CD8-positive, alpha-beta memory T cell (primary cell): ENCODE measurements at places on chromosomes 3 and 15. TPM values are rescaled to one million over a fixed set of nuclear protein-coding genes. Genes with fewer than 3 reads are reported as not detected.

GRCh38 chr3:11711876-11712275 is 68.2 kb upstream of the VGLL4 start:
- no peak for DNase-seq
- H3K36me3 ChIP-seq = no peaks in the 10 kb centered on the region
- H3K4me3 ChIP-seq = no peak overlapping the region
- H3K4me1 ChIP-seq = no peaks in the 10 kb centered on the region
- no peaks in the 10 kb centered on the region for H3K27me3 ChIP-seq

DNA sequence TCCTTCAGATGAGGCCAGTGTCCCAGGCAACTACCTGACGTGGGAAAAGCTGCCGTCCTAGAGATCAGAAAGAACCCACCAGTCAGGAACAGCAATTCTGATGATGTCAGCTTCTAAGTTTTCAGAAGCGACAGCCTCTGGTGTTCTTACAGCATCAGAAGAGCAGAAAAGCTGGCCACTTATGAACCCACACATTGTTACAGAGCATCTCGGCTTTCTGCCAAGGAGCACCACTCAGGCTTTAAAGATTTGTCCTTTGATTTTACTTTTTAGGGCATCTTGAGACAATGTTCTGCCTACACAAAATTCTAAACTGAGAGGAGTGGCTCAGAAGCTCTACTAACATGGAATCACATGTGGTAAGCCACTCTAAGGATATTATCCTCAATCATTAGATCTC is 49.7 kb upstream of the BOC start:
- DNase-seq = no peak
- no peaks in the 10 kb centered on the region for H3K4me1 ChIP-seq
- no peak overlapping the region for H3K4me3 ChIP-seq
- H3K27ac ChIP-seq = no peak overlapping the region

GRCh38 chr3:195337747-195338146 is 66.8 kb upstream of the XXYLT1 start:
- peaks cover 14% of the 10 kb centered on the region for H3K36me3 ChIP-seq
- no peak overlapping the region for H3K4me3 ChIP-seq
- H3K27ac ChIP-seq = no peak overlapping the region
- no peaks in the 10 kb centered on the region for H3K4me1 ChIP-seq
- H3K27me3 ChIP-seq = no peaks in the 10 kb centered on the region
- no peak for DNase-seq

GRCh38 chr15:95174301-95175259 is 943.2 kb downstream of the MCTP2 start:
- no peak overlapping the region for H3K27ac ChIP-seq
- no peaks in the 10 kb centered on the region for H3K36me3 ChIP-seq
- no peak overlapping the region for H3K4me3 ChIP-seq
- H3K27me3 ChIP-seq = no peaks in the 10 kb centered on the region

GRCh38 chr15:98428253-98428989 is 219.9 kb upstream of the IGF1R start:
- H3K27ac ChIP-seq = no peak overlapping the region
- H3K36me3 ChIP-seq = no peaks in the 10 kb centered on the region
- DNase-seq = no peak

DNA sequence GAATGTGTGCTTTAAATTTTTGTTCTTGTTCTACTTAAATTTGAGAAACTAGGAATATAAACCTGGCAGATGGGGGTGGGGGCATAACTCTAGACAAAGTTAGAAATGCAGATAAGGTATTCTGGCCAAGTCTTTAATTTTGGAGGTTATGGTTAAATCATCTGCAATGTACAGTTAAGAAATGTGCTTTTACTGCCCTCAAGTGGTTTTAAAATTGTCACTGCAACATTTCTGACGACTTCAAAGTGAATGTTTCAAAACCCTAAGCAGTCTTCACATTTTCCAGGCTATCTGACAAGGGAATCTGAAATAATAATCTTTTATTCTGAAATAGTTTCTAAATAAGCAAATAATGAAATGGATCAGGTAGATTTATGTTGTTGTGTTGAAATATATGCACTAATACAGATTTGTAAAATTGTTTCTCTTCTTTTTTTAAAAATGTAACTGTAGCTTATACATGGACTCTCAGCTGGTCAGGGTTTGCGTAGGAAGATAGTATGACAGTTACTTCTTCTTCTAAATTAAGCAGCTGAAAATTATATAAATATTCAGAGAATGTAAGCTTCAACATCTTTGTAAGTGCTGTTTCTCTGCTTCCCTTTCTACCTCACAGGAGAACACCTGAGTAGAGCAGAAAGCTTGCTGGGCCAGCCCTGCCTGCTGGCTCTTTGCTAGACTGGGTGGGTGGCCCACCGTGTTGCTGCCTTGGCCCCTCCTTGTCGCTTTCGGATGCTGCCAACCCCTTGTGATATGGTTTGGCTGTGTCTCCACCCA is 45.0 kb downstream of the SUCNR1 start:
- no peaks in the 10 kb centered on the region for H3K36me3 ChIP-seq
- H3K27me3 ChIP-seq = no peaks in the 10 kb centered on the region
- H3K27ac ChIP-seq = no peak overlapping the region
- DNase-seq = no peak
- no peaks in the 10 kb centered on the region for H3K4me1 ChIP-seq
- H3K4me3 ChIP-seq = no peak overlapping the region

DNA sequence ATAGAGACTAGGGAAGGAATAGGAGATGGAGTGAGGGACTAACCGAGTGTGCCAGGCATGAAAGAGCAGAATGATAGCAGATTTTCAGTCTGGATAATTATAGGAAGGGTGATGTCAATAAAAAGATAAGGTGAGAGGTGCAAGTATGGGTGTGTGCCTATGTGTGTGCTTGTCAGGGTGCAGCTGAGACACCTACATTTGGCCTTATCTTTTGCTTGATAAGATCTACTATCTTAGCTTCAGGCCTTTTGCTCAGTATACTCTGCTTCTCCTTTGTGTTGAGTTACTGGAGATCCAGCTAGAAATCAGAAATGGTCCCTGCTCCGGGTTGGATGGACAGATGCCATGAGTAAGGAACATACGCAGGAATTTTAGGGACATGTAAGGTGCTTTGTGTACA is 17.4 kb downstream of the ARL14 start:
- H3K36me3 ChIP-seq = no peaks in the 10 kb centered on the region
- no peak overlapping the region for H3K4me3 ChIP-seq
- no peaks in the 10 kb centered on the region for H3K4me1 ChIP-seq
- DNase-seq = no peak
- no peaks in the 10 kb centered on the region for H3K27me3 ChIP-seq

DNA sequence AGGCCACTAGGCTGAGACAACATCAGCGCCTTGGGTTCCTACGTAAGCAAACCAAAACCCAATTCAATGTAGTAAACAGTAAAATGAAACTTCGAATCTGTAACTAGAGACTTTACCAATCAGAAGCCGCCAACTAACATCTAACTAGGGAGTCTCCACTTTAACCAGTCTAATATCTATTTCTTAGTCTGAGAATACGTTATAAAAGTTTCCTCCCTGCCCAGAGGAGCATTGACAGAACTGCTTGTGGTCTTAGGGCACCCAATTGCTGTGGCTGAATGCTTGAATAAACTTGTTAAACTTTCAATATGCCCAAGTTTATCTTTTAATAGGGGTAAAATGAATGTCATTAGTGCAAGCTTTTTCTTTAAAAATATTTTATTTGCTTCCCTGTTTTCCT is 4.3 kb downstream of the CP start:
- no peaks in the 10 kb centered on the region for H3K4me1 ChIP-seq
- no peak overlapping the region for H3K27ac ChIP-seq
- no peak overlapping the region for H3K4me3 ChIP-seq
- H3K36me3 ChIP-seq = no peaks in the 10 kb centered on the region
- no peak for DNase-seq
- no peaks in the 10 kb centered on the region for H3K27me3 ChIP-seq

- H3K4me1 ChIP-seq = peaks cover 16% of the 10 kb centered on the region
- no peaks in the 10 kb centered on the region for H3K27me3 ChIP-seq
- no peaks in the 10 kb centered on the region for H3K36me3 ChIP-seq
- H3K27ac ChIP-seq = peak overlapping the region; percentile 85
These were observed 799 bp downstream of the VPS33B start for GRCh38 chr15:91021516-91022074.

DNA sequence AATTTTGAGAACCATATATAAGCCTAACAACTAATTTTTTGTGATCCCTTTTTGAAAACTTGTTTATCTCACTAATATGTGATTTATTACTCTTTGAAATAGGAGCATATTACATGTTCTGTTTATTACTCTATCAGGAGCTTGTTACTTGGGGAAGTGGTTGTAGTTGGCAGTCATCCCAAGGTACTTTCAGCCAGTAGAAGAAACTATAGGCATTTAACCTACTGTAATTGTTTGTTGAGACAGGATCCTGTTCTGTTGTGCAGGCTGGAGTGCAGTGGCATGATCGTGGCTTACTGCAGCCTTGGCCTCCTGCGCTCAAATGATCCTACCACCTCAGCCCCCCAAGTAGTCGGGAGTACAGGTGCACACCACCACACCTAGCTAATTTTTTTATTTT is 195.6 kb downstream of the TCF12 start:
- no peaks in the 10 kb centered on the region for H3K36me3 ChIP-seq
- H3K27ac ChIP-seq = no peak overlapping the region
- H3K4me3 ChIP-seq = no peak overlapping the region
- DNase-seq = no peak

DNA sequence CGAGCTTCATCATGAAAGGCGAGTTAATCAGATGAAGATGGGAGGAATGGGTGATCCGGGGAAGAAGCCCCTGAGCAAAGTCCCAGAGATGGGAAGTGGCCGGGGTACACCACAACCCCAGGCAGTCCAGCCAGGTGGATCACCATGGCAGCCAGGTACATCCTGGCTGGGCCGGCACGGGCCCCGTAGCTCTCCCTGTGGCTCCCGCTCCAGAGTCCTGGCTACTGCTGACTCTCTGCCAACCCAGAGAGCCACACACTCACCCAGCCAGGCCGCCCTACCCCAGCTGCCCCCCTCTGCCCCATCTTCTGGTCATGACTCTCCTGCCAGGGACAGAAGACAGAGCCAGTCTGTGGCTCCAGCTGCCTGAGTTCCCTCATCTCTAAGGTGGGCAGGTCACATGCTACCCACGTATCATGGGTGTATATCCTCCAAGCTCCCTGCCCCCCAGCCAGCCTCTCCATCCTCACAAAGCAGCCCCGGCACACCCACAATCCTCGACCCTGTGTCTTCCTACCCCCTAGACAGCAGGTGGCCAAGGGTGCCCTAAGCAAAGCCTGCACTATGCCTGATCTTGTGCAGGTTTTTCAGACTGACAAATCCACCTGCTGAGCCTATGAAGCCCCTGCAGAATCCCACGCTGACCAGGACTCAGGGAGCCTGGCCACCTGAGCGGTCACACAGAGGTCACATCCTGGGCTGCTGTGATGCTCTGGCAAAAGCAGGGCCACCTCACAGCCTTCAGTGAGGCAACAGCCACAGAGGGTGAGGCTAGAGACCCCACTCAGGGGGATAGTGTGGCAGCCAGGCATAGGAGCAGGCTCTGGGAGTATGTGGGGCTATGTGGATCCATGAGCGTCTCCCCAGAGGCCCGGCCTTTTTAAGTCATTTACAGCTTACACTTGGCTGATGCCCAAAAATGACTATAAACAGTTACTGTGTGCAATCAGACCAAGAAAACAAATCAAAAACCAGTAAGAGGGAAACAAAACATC is 13.2 kb downstream of the XXYLT1 start:
- H3K36me3 ChIP-seq = no peaks in the 10 kb centered on the region
- no peaks in the 10 kb centered on the region for H3K27me3 ChIP-seq
- H3K4me1 ChIP-seq = peaks cover 18% of the 10 kb centered on the region

DNA sequence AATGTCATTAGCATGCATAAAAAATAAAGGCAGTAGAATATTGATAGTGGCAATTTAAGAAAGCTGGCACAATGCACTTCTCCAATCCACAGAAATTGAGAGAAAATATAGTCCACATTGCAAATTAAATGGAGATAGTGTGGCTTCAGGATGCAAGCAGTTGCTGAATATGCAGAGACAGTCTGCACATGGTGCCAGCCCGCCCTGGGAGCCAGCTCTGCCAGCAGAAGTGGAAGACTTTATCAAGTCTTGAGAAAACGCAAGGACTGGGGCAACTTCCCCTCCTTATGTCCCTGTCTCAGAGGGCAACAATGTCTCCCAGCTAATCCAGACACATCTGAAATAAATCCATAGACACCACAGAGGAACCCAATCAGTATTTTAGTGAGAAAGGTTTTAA is 57.2 kb downstream of the MB21D2 start:
- no peak overlapping the region for H3K27ac ChIP-seq
- no peak overlapping the region for H3K4me3 ChIP-seq
- no peaks in the 10 kb centered on the region for H3K36me3 ChIP-seq
- no peak for DNase-seq
- peaks cover 7% of the 10 kb centered on the region for H3K4me1 ChIP-seq

GRCh38 chr3:81953111-81953510 is 191.7 kb upstream of the GBE1 start:
- no peak overlapping the region for H3K4me3 ChIP-seq
- H3K27me3 ChIP-seq = no peaks in the 10 kb centered on the region
- no peak for DNase-seq

DNA sequence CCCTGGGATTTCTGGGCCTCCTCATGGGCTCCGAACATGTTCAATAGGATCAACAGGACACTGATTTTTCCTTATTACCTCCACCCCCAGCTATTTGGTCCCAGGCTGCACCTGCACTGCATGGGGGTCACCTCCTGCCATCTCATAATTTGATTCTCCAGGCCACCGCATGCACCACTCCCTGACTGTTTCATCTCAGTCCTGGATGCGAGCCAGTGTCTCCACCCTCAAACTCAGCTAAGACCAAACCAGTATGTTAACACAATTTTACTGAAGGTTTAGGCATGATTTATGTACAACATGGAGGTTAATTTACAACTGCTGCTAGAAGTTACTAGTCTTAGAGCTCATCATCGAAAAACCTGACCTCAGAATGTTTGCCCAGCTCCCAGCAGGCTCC is 249.5 kb downstream of the UACA start:
- peaks cover under 1% of the 10 kb centered on the region for H3K4me1 ChIP-seq
- no peak overlapping the region for H3K27ac ChIP-seq
- no peak for DNase-seq
- no peaks in the 10 kb centered on the region for H3K36me3 ChIP-seq
- H3K4me3 ChIP-seq = no peak overlapping the region

DNA sequence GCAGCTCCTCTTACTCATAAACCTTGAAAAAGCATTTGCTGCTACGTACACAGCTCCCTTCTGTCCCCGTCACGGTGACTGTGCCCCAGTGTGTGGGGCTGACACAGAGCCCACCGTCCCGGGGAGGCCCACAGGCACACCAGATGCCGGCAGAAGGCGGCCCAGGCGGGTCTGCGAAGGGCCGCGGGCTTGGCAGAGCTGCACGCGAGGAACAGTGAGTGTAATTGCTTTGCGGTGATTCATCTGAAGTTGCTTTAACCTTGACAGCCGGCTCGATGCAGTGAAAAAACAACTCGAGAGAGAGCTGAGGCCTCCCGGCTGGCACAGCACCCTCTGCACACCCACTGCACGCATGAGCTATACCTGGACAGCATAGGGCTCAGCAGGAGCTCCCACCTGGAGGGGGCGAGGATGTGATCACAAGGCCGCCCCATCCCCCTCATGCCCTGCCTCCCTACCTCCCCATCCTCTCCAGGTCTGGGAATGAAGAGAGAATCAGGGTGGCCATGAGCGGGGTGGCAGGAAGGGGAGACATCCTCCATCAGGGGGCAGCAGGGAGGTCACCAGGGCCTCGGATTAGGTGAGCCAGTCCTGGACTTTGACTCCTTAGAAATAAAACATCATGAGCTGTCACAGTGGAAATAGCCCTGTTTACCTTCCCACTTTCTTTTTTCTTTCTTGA is 172.7 kb downstream of the MEGF11 start:
- H3K36me3 ChIP-seq = no peaks in the 10 kb centered on the region
- no peak overlapping the region for H3K4me3 ChIP-seq
- DNase-seq = no peak
- peaks cover 3% of the 10 kb centered on the region for H3K27me3 ChIP-seq
- no peak overlapping the region for H3K27ac ChIP-seq
- H3K4me1 ChIP-seq = no peaks in the 10 kb centered on the region

DYNLT2B gene
- 8.6 TPM for total RNA-seq

TEX9 gene
- total RNA-seq = 1.2 TPM

RETNLB gene
- total RNA-seq = not detected

CHCHD4 gene
- 21.8 TPM for total RNA-seq
